ENCODE measurements at places on chromosomes 1 and 21.

- H3K4me3 ChIP-seq = no peak overlapping the region
- DNase-seq = no peak
- H3K27me3 ChIP-seq = no peaks in the 10 kb centered on the region
- no peaks in the 10 kb centered on the region for H3K36me3 ChIP-seq
- H3K4me1 ChIP-seq = no peaks in the 10 kb centered on the region
Measured at GRCh38 chr21:30256100-30256499, 26.6 kb downstream of the KRTAP24-1 start.

GRCh38 chr1:183199304-183199703 is 13.2 kb downstream of the LAMC2 start:
- H3K4me3 ChIP-seq = no peak overlapping the region
- H3K36me3 ChIP-seq = no peaks in the 10 kb centered on the region
- H3K27ac ChIP-seq = no peak overlapping the region
- no peak for DNase-seq

DNA sequence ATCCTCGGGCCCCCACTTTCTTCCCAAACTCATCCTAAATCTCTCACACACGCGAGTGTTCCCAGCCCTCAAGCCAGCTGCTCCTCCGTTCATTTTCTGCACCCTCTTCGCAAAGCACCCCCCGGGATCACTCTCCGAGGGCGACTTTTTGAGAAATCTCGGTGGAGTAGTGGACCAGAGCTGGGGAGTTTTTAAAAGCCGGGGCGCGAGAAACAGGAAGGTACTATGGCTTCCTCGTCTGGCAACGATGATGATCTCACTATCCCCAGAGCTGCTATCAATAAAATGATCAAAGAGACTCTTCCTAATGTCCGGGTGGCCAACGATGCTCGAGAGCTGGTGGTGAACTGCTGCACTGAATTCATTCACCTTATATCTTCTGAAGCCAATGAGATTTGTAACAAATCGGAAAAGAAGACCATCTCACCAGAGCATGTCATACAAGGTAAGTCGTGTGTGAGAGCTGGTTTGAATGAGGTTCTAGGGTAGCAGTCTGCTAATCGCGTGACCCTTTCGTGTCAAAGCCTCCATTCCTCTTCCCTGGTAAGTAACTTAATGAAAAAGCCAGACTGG is 800 bp downstream of the DR1 start:
- H3K4me1 ChIP-seq = peaks cover 8% of the 10 kb centered on the region
- H3K27ac ChIP-seq = peak overlapping the region; percentile 99
- H3K4me3 ChIP-seq = peak overlapping the region; percentile 98
- no peaks in the 10 kb centered on the region for H3K27me3 ChIP-seq

- no peak overlapping the region for H3K4me3 ChIP-seq
- no peak for DNase-seq
Measured at GRCh38 chr21:30997541-30997940, 40.7 kb downstream of the KRTAP19-8 start.

DNA sequence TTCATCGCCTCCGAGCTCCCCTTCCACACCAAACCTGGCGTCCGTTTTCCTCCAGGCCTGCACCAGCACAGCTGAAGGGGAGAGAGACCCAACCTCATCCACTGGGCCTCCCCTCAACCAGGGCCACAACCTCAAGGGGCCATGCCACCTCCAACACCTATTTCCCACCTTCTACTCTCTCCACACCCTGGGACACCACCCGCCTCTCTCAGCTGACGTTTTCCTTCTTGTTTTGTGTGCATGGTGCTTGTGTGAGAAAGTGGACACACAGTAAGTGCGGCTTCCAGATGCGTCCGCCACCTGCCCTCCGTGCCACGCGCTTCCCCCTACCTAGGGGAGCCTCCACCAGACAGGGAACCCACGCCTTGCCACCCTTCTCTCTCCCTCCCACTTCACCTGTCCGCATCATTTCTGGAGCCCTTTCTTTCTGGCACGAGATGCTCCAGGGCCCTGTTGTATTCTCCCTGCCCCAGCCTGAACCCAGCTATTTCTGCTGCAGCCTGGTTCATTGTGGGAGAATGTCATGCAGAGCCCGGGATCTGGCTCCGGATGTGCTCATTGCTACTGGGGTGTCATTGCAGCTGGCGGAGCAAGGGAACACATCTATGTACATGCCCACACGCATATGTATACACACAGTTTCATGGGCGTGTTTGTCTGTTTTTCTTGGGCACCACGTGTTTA is 1.3 kb upstream of the GNB1 start:
- H3K27me3 ChIP-seq = no peaks in the 10 kb centered on the region
- peaks cover 44% of the 10 kb centered on the region for H3K4me1 ChIP-seq
- DNase-seq = no peak
- H3K4me3 ChIP-seq = peak overlapping the region; percentile 97
